Activated T-helper 17 cell treated with anti-CD3 and anti-CD28 coated beads, Interleukin-2, amount 50 U/mL, for 72 hours (primary cell): ENCODE measurements at places on chromosomes 12 and 14. TPM values are rescaled to one million over a fixed set of nuclear protein-coding genes. Genes with fewer than 3 reads are reported as not detected.
A peak's percentile ranks its signal among the peaks of the same experiment; 100 is the strongest.

The TSHR gene
- 0.50 TPM for total RNA-seq

GRCh38 chr12:125072496-125072895 is 7.3 kb downstream of the AACS start:
- ATAC-seq, result no peak

DNA sequence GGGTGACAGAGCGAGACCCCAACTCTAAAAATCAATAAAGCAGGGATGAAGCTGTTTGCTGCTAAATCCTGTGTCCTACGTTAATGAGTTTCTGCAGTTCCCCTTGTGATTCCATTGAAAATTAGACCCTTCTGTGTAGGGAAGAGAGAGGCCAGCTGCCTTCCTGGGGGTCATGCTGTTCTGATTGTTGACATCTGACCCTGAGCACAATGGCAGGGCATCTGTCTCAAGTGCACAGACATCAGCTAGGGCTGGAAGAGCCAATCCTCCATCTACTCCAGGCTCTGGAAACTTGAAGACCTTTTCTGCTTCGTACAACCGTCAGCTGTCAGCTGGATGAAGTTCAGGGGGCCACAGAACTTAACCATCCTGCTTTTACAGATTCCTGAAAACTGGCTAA is 10.1 kb downstream of the FBXL14 start:
- ATAC-seq, result no peak

- peak; percentile 55 for ATAC-seq
Observed at GRCh38 chr12:47022296-47022695, 57.1 kb upstream of the PCED1B start.

DNA sequence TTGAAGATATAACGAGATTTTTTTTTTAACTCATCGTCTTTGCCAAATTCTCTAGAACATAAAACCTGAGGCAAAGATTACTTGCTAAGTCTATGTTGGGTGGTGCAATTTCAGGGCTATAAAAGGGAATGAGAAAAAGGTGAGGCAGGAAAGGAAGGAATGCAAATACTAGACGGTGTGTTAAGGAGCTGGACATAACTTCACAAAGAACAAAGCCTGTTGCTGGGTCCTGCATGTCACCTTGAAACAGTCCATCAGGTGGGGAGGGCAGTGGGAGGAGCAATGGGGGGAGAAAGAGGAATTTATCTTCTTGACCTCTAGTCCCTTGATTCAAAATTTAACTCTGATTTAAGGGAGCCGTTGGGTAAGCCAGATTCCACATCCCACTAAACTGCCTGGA is 16.1 kb upstream of the DUSP6 start:
- ATAC-seq, result no peak

The NDUFB1 gene
- total RNA-seq, result 88.5 TPM

The ACSS3 gene
- total RNA-seq, result not detected

The CEBPE gene
- not detected for total RNA-seq

- no peak for ATAC-seq
Observed at GRCh38 chr12:132393245-132393795, 63.9 kb upstream of the GALNT9 start.

The SLC2A14 gene
- 2.3 TPM for total RNA-seq

The ADAMTS20 gene
- total RNA-seq, result 0.05 TPM

- peak; percentile 42 for ATAC-seq
Observed at GRCh38 chr14:90675399-90675798, 140.8 kb downstream of the TTC7B start.

The EML5 gene
- total RNA-seq, result 2.6 TPM

- no peak for ATAC-seq
Observed at GRCh38 chr12:1880876-1881275, 37.6 kb downstream of the CACNA2D4 start.
